ENCODE measurements at places on chromosomes 6 and 20. TPM values are rescaled to one million over a fixed set of nuclear protein-coding genes. Genes with fewer than 3 reads are reported as not detected.

The RIPOR3 gene
- 0.09 TPM for total RNA-seq

The TRIM15 gene
- total RNA-seq = not detected

The OXT gene
- total RNA-seq = not detected

The LY6G5C gene
- 0.51 TPM for total RNA-seq

The SYTL3 gene
- total RNA-seq = 0.98 TPM

The PHACTR1 gene
- not detected for total RNA-seq

The CYB5R4 gene
- 23.6 TPM for total RNA-seq

The PTCRA gene
- total RNA-seq = not detected

The PRPH2 gene
- not detected for total RNA-seq

The SLC16A10 gene
- total RNA-seq = 0.44 TPM

The LCA5 gene
- total RNA-seq = 0.89 TPM

The PROKR2 gene
- total RNA-seq = not detected

The USP49 gene
- 1.7 TPM for total RNA-seq

The HRH3 gene
- total RNA-seq = not detected

The RUNX2 gene
- 0.81 TPM for total RNA-seq

The HLA-DRB1 gene
- total RNA-seq = not detected

The RPL10A gene
- total RNA-seq = 1,379 TPM

The FNDC11 gene
- total RNA-seq = 0.09 TPM

The MYT1 gene
- 0.05 TPM for total RNA-seq
